T-helper 9 cell (primary cell): ENCODE measurements at places on chromosomes 3 and 15.

GRCh38 chr15:56699743-56700142, 33.6 kb downstream of the ZNF280D start:
- no peak for DNase-seq

DNA sequence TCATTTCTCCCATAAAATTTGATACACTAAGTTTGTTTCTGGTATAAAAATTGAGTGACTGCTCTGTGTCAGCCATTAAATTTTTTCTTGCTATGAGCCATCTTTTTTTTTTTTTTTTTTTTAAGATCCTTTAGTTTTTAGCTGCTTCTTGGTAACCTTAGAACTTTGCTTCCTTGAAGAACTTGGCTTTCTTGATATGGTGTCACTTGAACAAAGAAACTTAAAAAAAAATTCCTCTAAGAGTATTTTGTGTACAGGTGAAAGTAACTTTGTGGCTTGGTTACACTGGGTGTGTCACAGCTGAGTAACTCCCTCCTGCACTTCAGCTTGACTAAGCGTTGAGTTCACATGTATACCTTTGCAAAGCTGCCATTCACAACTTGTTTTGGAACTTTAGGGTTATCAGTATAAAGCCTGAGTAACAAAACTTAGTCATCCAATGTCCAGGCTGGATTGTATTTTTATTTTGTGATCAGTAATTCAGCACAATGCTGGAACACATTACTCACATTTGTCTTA, 6.5 kb downstream of the CHD2 start:
- no peak for DNase-seq

DNA sequence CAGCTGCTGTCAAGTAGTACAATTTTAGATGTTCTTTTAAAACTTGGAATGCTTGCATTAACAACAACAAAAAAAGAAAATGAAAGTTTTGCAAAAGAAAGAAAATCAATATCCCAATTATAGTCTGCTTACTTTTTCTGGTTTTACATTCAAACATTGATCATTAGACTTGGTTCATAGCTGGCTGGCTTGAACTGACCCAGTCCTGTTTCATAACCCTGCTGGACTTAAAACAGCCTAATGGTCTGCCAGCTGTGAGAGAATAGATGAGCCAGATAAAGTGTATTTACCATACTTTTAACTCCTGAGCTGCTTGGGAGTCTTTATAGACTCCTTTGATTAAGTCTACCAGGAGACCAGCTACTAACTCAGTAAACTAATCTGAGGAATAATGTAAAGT, 59.2 kb downstream of the PIAS1 start:
- DNase-seq = no peak

- no peak for DNase-seq
Measured at GRCh38 chr15:95880031-95880570, 450.4 kb upstream of the NR2F2 start.

DNA sequence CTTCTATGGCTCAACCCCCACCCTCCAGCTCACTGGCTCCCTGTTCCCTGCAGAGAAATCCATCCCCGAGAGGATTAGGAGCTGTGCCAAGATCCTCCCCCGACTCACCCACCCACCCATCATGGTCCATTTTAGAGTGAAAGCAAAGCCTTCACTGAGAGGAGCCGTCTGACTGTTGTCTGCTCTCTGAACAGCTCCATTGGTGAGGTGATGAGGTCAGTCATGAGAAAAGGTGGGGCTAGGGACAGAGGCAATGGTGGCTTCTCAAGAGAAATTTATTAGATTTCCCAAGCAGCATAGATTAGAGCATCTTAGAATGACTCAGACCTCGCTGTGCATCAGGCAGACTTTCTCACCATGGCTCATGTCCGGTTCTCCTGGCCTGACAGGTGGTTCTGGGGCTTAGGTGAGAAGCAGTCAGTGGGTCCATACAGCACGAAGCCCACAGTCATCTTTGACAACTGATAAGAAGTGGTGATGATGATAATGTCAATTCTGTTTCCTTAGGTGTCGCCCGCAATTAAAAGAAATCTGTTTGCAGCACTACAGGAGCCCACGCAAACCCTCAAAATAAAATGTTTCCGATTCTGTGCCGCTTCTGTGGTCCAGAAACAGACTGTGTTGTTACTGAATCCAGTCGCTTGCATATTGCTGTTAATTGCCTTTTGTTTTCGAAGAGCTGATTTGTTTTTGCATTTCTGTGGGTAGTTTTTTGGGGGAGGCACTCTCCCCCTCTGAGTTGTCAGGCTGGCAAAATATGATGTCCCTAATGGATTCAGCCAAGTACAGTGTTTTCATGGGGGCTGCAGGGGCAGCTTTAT, 24.8 kb upstream of the RHO start:
- DNase-seq = no peak

DNA sequence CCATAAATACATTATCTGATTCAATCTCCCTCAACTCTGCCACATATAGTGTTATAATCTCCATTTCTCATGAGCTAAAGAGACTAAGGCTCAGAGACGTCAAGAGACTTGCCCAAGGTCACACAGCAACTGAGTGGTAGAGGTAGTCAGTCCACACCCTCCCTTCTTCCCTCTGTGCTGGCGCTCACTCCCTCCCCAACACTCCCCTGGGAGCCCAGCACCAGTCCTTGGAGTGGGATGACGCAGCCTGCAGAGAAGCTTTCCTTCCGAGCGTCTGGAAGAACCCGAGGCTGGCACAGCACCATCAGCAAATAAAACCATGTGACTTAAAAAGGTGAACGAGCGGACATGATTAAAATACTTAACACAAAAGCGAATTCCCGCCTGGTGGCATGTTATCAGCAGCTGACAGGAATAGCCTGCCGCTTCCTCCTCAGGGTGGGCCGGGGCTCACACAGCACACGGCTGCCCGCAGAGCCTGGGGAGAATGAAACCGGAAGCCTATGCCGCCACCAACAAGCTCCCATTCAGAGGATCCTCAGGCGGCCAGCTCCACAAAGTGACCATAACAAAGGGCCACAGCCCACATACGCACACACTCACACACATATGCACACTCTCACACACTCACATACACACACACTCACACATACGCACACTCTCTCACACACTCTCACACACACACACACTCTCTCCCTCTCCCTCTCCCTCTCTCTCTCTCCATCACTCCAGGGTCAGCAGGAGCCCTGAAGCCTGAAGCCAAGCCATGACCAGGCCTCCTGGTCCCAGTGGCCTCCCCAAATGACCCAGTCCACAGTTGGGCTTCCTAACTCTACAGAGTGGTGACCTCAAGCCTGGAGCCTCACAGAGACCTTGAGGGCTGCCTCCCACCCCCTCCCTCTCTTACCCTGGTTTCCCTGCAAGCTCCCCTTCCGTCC, 120.5 kb downstream of the XXYLT1 start:
- DNase-seq = no peak

DNA sequence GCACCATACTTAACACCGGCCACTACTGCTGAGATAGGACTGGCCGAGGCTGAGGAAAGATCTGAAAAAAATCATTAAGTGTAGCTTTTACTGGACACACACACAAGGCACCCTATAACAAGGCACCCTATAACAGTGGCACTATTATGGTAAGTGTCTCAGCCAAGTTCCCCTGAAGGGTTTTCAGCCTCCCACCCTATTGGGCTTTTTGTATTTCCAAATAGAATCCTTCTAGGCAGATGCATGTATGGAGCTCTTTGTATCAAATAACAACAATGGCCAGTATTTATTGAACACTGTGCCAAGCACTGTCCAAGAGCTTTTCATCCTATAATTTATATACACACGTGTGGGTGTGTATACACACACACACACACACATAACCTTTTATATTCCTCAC, 6.7 kb upstream of the DNAJA4 start:
- no peak for DNase-seq

DNA sequence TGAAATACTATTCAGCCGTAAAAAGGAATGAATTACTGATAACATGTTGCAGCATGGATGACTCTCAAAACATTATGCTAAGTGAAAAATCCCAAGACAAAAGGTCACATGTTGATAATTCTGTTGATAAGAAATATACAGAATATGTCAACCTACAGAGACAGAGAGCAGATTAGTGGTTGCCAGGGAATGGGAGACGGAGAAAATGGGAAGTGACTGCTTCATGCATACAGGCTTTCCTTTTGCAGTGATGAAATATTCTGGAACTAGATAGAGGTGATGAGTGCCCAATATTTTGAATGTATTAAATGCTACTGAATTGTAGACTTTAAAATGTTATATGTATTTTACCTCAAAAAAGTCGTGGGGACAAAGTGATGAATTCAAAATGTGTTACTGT, 56.2 kb downstream of the ABHD2 start:
- no peak for DNase-seq

DNA sequence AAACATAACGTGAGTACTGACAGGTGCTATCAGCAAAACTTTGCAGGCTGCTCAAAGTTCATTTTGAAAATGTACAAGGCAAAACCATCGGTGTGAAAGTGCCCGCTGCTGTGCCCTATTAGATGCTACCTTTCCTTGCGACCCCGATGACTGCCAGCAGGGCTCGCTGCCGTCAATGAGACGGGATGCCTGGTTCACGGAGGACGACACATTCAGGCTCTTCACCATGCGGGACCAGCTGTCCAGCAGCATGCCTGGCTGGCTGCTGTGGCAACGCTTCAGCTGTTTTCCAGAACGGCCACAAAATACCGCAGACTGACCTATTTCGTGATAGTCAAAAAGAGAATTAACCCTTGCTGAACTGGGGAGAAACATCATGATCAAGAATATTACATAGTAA, 92.7 kb upstream of the OCA2 start:
- no peak for DNase-seq

DNA sequence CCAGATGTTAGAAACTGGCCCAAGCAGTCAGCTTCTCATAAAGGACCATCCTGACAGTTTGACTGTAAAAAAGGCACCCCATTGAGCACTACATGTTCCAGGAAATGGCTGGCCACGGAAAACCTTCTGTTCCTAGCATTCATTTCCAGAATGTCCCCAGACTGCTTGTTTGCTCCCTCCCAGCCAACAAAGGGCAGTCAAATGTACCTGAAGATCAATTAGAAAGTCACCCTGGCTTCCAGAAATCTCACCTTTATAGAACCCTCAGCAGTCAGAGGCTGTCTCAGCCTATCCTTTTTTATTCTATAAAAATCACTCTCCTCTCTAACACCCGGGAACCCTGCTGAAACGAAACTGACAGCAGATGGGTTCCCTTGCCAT, 784 bp upstream of the SAMMSON start:
- DNase-seq = no peak

DNA sequence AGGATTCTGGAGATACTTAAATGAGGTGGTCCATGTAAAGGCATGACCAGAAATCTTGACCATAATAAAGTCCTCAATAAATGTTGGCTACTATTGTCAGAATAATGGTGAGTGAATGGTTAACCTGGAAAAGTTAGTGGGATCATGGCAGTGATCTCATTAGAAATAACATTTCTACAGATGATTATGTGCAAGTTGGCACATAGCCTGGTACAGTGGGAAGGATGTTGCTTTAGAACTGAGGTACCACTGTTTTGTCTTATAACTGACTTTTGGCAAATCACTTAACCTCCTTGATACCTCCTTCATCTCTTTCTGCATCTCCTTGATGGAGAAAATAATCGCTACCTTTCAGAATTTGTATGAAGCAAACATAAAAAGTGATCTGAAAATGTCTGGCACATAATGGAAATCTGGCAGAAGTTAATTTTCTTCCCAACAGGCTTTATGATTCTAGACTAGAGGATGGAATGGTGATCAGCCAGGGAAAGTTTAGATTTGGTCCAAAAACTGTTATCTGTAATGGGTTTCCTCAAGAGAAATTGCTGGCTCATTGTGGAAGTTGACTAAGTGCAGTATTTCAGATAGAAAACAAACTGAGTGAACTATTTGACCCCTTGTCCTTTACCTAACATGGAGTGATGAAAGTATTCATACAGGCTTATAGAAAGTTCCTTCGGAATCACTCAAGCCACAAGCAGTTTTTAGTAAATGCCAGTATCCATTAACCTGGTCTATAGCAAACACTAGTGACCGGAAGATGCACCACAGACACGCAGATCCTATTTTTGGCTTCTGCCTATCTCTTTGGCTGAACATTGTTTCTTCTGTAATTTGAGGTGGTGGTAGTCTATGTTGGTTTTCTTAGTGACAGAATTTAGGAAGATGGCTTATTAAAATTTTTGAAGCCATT, 449.6 kb upstream of the TGFBR2 start:
- DNase-seq = no peak

- DNase-seq = no peak
Measured at GRCh38 chr15:48578965-48579364, 66.5 kb downstream of the FBN1 start.

DNA sequence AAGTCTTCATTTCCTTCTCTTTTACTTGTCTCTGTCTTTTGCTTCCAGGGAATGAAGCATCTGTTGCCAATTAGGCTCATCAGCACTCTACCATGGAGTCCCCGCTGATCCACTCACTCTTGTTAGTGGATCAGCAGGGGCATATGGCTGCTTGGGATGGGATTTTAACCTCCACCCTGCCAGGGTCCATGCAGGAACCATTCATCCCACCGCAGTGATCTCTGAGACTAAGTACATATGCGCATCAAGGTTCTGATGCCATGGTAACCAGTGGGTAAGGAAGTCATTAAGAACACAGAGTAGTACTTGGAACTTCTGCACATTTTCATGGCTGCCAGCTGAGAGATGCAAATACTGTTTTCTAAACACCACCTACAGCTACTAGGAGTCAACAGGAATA, 374.0 kb upstream of the ALCAM start:
- DNase-seq = no peak

DNA sequence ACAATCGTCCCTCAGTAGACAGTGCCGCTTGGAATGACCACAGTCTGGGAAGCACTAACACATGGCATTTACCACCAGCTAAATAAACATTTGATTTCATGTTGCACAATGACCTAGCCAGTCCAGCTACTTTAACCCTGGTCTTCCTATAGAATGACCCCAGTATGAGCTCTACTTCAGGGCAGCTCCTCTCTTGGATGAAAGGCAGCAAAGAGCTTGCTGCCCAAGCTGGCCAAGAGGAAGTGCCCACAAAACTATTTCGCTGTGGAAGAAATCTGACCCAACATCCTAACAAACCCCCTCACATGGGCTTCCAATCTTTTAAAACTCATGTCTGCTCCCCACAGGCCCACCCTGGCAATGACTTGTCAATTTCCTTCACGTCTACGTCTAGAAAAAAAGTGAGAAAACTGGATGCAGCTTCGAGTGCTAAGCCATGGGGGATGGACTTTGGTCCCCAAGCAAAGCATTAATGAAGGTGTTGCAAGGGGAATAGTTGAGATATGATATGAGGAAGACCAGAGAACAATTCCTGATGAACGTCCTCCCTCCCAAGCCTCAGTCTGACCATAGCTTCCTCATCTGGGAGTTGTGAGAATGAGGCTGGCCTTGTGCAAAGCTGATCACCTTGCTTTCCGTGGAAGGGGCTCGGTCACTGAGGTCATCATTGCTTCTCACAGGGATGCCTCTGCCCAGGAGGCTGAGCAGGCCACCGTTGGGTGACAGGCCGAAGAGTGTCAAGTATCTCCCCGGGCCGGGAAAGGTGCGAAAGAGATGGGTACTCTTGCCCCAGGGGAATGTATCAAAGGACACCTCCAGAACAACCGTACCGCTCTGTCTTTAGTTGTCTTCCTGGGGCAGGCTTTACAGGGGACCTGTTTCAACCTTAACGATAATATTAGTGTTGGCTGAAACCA, 964 bp downstream of the SLC25A20 start:
- DNase-seq = no peak
